Retinal pigment epithelial cell (primary cell): ENCODE measurements at places on chromosomes 5 and 9.

DNA sequence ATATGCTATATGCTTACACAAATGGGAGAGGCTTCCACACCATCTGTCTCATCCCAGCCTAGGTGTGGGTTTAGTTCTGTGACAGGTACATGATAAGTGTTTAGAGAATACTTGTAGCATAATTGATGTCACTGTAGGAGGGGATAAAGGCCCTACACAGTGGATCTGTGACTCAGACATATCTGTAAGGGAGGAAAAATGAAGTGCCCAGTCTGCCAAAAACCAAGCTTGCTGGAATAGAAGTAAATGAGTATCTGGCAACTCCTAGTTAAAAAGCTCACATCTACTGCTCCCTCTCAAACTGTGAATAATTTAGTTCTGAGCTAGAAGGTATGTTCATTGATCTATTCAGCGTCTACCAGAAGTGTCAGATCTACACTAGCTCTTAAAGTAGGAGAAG lies 38.9 kb upstream of the FAM174A start:
- DNase-seq: no peak

DNA sequence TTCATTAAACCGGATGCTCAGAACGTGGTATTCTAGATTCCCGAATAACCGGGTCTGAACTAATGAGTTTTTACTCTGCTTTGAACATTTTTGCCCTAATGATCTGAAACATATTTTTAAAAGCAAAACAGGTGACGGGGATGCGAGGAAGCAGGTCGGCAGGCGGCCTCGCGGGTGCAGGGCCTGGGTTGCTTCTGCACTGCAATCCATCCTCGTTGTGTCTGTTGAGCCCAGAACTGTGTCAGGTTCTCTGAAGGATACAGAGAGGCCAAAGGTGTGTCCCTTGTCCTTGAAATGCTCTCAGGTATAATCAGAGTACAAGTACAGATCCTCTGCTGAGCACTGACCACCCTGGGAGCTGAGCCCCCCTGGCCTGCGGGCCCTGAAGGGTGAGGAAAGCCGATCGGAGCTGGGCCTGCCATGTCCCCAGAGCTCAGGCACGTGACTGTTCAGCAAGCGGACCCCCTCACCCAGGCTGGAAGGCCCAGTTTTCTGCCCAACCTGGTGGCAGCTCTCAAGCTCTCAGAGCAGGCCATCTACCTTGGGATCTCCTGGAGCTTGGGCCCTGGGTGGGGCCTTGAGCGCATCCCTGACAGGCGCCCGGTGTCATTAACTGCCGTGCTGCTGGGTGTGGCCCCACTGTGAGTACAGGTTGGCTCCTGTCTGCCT lies 151.8 kb downstream of the OLFM1 start:
- DNase-seq: no peak

DNA sequence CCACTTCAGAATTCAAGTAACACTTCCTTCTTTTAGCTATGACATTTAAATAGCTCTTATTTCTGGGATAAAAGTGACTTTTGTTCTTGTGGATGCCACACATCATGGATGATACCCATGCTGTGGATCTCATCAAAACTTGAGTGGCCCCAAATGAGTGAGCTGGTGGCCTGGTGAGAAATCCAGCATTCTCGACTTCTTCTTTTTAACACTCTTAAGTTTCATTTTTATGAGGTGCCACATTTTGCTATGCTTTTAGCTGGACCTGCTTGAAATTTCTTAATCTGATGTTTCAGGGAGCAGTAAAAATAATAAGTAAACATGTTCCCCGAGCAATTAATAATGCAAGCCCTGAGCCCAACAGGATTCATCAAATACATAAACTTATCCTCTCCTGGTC lies 384.8 kb upstream of the MEF2C start:
- DNase-seq: no peak

- DNase-seq: no peak
Observed at GRCh38 chr5:169581580-169582227, 1.9 kb upstream of the SPDL1 start.

GRCh38 chr5:55114061-55114460 lies 11.6 kb downstream of the GZMA start:
- DNase-seq: no peak

DNA sequence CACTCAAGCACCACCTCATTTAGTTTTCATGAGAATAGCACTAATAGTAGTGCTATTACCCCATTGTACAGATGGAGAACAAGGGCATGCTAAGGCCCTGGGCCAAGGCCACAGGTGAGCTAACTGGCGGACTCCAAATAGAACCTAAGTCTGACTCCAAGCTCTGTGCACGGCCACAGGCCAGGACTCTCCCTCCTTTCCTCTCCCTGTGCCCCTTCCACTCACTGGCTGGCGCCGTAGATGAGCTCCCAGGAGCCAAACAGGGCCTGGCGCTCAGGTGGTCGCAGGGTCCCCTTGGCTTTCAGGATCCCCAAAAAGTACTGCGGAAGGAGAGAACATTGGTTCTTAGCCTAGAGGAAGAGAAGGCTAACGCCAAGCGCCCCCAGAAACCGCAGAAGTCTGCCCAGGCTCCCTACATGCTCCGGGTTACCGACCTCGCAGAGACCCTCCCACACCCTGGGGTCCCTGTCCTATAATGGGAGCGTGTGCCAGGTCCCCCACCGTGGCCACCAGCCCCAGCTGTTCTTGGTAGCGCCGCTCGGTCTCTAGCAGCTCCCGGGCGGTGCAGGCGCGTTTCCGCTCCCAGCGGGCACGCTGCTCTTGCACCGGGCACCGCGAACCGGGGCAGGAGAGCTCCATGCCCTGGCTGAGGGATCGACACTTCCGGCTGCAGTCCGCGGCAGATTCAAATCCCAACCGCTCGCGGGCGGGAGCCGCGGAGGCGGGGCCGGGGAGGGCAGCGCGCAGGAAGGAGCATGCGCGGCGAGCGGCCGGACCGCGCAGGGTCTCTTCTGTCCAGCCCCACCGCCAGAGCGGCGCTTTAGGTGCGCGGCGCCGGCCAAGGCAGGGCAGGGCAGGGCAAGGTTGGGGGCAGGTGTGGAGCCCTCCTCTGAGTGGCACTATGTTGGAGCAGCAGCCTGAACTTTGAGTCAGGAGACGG lies at the start of gene ARHGEF39:
Gene ARHGEF39, minus strand, starts transcription at position 665 of the 940 bp plus-strand sequence. Its CDS starts 26 bp downstream, at position 639.
- no peak for DNase-seq

GRCh38 chr5:166909926-166910325 lies 1381.5 kb upstream of the WWC1 start:
- no peak for DNase-seq
